ENCODE measurements at places on chromosomes 2 and 18.
A peak's percentile ranks its signal among the peaks of the same experiment; 100 is the strongest.

DNA sequence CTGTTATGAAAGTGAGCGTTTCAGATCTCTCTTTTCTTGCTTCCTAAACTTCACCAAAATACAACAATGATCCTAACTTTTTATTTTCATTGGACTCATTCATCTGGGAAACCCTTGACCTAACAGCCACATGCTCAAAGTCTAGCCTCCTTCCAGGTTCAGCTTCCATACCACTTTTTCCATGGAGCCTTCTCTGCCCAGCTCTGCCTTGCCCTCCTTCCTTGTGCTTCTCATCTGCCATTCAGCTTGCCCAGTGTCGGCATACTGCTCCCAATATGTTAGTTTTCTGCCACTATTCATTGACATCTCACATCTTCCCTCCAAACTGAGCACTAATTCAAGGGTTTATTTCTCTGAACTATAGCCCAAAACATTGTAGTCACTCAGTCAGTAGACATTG, 214.7 kb downstream of the RAD51AP2 start:
- DNase-seq: no peak

DNA sequence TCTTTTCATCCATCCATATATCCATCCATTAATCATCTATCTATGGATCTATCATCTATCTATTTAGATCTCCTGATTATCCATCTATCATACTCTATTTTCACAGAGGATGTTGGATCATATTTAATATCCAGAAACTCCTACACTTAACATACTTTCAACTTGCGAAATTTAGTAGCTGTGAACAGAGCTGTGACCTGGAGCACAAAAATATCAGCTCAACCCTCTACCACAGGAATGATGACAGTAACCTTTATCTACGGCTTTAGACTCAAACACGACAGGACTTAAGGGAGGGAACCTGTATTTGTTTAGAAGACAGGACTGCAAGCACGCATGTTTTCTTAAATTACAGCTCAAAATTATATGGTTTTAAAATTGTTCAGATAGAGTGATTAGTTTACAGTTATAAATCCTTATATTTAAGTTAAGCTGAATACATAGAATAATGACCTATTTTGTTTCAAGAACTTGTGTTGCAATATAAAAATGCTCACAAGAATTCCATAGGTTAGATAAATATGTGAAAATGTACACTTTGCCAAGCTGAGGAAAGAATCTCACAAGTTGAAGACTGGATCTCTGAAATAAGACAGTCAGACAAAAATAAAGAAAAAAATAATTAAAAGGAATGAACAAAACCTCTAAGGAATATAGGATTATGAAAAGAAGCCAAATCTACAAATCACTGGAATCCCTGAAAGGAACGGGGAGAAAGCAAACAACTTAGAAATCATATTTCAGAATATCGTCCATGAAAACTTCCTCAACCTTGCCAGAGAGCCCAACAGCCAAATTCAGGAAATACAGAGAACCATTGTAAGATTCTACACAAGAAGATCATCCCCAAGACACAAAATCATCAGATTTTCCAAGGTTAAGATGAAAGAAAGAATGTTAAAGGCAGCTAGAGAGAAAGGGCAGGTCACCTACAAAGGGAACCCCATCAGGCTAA, 142.0 kb downstream of the COL6A3 start:
- no peak for DNase-seq

GRCh38 chr2:134911400-134911785, 7.2 kb upstream of the CCNT2 start:
- DNase-seq: no peak

- no peak for DNase-seq
Observed at GRCh38 chr2:71689393-71689792, 236.0 kb downstream of the DYSF start.

- DNase-seq: peak; percentile 76
Observed at GRCh38 chr2:180980106-180980942, at the start of gene UBE2E3. Gene UBE2E3 (plus strand): TSS chr2:180980605. CDS start chr2:180982043, 1,438 bp downstream.

GRCh38 chr2:206480161-206480560, 36.8 kb downstream of the ADAM23 start:
- DNase-seq: no peak

- DNase-seq: no peak
Observed at GRCh38 chr2:7835693-7836680, 845.9 kb upstream of the ID2 start.

GRCh38 chr2:134282629-134283400, 28.9 kb downstream of the MGAT5 start:
- peak; percentile 84 for DNase-seq

- no peak for DNase-seq
Observed at GRCh38 chr2:239086325-239087020, 238.6 kb downstream of the TWIST2 start.

GRCh38 chr2:65292461-65293011, 64.9 kb downstream of the ACTR2 start:
- no peak for DNase-seq

- no peak for DNase-seq
Observed at GRCh38 chr18:69239849-69240674, 160.6 kb upstream of the DOK6 start.

DNA sequence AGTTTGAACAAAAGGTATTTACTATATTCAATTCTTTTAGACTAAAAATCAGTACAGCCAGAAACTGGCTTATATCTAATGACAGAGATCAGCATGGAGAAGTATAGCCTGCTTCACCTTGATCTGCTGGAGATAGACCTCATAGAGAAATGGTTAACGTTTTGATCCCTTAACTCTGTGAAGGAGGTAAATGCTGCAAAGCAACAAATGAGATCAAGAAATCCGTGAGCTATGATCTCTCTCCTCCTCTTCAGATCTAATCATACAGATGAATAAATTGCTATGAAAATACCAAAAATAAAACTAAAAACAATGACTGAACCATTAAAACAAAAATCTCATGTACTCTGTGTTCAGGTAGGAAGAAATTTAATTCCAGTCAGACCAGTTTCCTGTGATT, 42.8 kb downstream of the KLHL14 start:
- no peak for DNase-seq

- DNase-seq: no peak
Observed at GRCh38 chr2:9640403-9641104, 9.8 kb upstream of the YWHAQ start.

DNA sequence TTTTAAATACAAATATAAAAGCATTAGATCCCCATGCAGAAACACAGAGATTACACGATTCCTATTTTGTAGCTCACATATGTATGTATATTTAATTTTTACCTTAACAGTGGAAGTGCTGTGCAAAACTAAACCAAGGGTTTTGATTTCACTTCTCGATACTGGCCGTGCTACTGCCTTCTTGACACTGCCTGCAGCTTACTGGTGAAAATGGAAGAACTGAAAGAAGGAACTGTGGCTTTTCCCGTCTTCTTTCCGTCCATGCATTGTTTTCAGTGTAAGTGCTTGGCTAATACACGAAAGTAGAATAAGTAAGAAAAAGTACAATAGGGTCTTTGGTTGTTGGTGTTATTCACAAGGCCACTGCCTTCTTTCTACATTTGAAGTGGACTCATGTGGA, 129.5 kb downstream of the NDUFA10 start:
- DNase-seq: no peak

DNA sequence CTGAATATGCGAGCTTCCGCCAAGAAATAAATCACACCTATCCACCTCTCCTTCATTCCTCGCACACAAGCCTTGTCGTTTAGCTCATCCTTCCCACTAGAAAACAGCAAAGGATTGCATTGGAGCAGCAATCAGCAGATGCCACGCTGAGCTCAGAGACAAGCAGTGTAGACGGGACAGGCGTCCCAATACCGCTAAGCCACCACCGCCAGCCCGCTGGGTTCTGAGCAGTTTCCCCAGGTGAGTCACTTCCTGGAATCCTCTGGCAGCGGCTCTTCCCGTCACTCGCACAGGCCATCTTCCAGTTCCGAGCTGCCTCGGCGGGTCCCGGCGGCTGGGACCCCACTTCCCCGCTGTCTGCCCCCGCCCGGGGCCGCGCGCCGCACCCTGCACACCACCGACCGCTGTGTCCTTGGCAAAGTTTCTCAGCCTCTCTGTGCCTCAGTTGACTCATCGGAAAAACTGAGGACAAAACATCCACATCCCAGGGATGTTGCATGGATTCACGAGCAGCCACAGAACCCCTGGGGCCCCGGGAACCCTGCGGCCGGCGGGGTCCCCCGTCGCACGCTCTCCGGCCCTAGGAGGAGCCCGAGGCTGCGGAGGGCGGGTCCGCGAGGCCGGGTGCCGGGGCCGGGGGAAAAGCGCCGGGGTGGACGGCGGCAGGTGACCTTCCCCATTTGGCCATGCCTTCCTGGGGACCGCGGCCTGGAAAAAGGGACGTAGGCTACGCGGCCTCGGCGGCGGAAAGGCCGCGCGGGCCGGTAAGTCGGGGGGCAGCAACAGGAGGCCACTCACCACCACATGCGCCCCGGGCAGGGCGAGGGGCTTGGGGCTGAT, 573 bp downstream of the KDSR start:
- peak; percentile 88 for DNase-seq

- peak; percentile 81 for DNase-seq
Observed at GRCh38 chr2:190408538-190409271, 550 bp downstream of the MFSD6 start.

DNA sequence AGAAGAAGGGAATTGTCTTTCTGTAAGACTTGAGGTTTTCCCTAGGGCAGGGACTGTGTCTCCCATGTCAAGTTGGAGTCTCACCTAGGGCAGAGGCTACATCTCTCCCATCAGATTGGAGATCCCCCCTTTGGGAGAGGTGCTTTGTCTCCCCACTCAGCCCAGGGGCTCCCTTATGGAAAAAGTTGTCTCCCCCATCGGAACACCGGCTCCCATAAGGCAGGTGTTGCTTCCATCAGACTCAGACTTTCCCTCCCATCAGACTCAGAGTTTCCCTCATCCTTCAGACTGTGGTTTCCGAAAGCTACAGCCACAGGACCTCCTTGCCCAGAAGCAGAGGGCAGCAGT, 5.8 kb downstream of the ANKRD53 start:
- DNase-seq: no peak

DNA sequence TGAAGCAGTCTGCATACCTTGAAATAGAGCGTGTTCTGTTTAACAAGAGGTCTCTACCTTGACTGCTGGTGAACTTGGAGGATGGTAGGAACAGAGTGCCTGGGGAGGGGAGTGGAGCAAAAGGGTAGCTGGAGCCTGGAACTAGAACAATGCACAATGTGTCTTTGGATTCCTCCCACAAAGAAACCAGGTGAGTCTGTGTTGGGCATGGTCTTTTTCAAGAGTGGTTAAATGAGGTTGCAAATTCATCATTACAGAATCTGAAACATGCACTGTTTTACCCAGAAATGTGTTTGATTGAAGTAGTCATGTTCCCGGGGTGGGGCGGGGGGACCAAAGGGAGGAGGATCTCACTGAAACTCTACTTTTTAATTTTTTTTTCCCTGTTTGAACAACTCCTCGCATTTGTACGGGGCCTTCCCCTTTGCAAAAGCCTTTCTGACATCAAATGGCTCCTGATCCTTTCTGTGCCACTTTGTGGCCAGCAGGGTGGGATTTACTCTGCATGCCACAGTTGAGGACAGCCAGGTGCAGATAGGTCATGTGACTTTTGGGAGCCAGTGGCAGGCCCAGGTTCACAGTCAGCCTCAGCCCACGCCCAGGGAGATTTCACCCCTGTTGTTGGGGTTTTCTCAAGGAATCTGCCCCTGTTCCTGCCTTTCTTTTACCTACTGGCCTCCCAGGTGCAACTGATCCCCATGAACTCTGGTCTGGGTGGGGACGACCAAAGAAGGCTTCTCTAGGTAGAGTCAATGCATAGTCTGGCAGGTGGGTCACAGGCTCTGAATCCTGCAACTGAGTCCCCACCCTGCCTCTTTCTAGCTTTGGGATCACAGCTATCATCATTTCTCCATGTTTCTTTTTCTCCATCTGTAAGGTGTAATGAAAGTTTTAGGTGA, 28.2 kb downstream of the MYCN start:
- peak; percentile 55 for DNase-seq

DNA sequence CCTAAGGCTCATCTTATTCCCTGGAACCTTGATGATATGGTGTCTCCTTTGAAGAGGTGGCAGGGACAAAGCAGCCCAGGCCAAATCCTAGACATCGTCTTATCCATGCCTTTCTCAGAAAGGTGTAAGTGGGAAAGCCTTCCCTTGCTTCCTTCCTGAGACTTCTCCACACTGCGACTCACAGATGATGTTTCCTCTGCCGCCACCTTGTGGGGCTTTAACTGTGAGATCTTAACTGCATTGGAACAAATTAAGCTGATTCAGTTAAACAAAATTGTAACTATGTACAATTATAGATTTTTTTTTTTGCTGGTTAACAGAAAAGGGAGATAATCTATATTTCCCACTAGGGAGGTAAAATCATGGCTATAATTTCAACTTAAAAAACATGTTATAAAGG, 10.0 kb upstream of the GCA start:
- DNase-seq: peak; percentile 17

- DNase-seq: no peak
Observed at GRCh38 chr18:58391932-58392323, 237.0 kb downstream of the ALPK2 start.

DNA sequence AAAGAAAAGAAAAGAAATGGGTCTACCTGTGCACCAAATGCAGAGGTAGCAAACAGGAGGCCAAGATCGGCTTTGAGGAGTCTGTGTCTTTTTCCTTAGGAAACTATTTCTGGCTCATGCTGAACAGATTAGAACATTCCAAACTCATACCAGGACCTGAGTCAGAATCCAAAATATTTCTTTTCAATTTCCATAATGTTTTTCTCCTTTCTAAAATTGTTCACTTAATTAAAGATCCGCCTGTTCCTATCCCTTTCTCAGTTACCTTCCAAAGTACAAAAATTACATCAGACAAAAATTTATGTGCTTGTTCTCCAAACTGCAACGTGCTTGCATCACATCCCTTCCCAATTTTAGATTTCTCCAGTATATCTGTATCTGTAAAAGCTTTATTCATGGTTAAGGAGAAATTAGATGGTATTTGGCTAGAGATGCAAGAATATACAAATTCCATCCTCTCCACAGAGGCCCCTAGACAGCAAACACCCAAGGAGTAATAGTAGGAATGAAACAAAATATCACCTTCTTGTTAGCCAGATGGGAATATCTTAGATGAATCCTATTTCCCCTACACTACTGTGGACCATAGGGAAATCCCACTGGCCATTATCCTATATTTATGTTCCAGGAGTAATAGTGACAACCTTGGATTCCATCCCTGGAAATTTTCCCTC, 130.6 kb downstream of the LNPK start:
- no peak for DNase-seq

- peak; percentile 94 for DNase-seq
Observed at GRCh38 chr2:230712443-230713330, at the start of gene CAB39. Gene CAB39 (plus strand): TSS chr2:230712842. CDS start chr2:230760002, 47,160 bp downstream.

- DNase-seq: no peak
Observed at GRCh38 chr2:56763683-56764082, 579.9 kb downstream of the CCDC85A start.

GRCh38 chr2:10513201-10513600, 65.1 kb upstream of the ODC1 start:
- DNase-seq: no peak

GRCh38 chr2:6764968-6765723, 100.6 kb downstream of the CMPK2 start:
- no peak for DNase-seq

Measured in activated CD4-positive, alpha-beta T cell treated with anti-CD3 and anti-CD28 coated beads, Interleukin-10, Interleukin-2, amounts not matched to agents 100 ng/mL and 50 ng/mL, durations not matched to agents 16 hours and 8 hours (primary cell).